ENCODE measurements at places on chromosomes 6 and 20.

GRCh38 chr20:57664476-57664875, 44.2 kb upstream of the ZBP1 start:
- DNase-seq = no peak

DNA sequence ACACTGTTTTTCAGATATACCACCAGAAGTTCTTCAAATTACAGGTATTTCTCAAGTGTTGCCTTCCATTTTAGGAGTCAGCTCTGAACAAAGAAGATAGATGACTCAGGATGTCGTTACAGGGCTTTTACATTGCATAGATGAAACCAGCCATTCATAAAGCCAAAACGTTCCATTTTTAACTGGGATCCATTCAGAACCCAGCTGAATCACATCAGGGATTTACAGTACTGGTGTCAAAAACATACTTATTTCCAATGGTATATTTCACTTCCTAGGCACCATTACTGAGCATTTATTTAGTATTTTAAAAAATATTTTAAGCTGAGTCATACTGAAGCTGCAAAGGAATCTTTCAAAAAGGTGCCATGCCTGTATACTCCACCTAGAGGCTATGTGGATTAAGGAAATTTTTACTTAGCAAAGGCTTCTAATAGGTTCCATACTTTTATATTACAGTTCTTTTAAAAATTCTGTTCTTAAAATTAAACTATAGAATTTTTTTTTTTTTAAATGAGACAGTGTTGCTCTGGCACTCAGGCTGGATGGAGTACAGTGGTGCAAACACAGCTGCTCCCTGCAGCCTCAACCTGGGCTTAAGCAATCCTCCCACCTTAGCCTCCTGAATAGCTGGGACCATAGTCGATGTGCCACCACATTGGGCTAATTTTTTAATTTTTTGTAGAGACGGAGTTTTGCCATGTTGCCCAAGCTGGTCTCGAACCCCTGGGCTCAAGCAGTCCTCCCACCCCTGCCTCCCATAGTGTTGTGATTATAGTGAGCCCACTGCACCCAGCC, 2.6 kb downstream of the ASF1A start:
- DNase-seq = no peak

DNA sequence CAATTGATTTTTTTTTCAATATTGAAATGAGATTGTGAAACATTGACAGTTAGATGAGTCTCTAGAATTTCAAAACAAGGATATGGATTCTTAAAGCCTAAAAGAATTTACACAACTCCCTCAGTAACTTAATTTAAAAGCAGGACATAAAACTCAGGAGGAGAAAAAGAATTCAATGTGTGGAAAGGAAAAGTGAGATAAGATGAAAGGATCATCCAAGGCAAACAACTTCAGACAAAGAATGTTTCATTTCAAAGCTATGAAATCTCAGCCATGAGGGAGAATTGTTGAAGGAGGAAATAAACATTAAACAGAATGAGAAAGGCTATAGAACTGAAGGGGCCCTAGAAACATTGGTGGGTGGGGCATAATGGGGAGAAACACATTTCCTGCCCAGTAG, 191.7 kb upstream of the NOX3 start:
- DNase-seq = no peak

GRCh38 chr6:106206905-106207304, 118.7 kb downstream of the ATG5 start:
- DNase-seq = no peak

- DNase-seq = peak; percentile 91
These were observed 115.3 kb downstream of the LCA5 start for GRCh38 chr6:79421707-79422484.

- no peak for DNase-seq
These were observed 191.7 kb downstream of the FOXC1 start for GRCh38 chr6:1801401-1801800.

DNA sequence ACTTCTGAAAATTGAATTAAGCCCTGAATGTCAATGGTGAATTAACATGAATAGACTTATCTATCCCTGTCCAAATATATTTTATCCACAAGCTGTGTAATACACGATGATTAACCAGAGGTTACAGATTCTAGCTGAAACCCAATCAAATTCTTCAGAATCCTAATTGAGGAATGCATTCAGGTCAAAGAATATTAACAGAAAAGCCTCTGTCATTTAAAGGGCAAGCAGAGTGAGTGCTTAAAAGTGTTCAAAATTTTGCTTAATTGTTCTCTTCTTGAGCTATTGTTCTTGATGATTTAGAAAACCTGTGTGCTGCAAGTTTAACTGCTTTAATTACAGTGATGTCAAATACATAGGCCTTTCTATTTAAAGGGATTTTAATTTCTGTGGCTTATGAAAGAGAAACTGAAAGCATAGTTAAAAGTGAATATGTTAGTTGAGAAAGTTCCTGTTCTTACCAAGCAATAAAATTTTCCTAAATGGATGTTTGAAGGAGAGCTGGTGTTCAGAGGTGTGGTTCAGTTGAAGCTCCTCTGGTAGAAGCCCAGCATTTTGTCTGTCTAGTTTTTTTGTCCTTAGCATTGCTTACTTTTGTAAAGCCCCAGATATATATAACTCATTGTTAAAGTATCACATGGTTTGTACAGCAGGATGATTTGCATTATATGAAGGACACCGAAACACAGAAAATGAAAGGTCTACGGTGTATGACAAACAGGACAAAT, 466.3 kb upstream of the PLCB4 start:
- DNase-seq = no peak

DNA sequence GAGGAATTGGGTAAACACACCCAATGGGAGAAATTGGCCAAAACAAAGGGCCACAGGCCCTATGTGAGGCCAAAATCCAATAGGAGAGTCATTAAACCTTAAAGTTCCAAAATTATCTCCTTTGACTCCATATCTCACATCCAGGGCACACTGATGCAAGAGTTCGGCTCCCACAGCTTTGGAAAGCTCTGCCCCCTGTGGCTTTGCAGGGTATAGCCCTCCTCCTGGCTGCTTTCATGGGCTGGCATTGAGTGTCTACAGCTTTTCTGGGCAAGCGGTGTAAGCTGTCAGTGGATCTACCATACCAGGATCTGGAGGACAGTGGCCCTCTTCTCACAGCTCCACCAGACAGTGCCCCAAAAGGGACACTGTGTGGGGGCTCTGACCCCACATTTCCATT, 160.5 kb downstream of the ADGRG6 start:
- DNase-seq = no peak

DNA sequence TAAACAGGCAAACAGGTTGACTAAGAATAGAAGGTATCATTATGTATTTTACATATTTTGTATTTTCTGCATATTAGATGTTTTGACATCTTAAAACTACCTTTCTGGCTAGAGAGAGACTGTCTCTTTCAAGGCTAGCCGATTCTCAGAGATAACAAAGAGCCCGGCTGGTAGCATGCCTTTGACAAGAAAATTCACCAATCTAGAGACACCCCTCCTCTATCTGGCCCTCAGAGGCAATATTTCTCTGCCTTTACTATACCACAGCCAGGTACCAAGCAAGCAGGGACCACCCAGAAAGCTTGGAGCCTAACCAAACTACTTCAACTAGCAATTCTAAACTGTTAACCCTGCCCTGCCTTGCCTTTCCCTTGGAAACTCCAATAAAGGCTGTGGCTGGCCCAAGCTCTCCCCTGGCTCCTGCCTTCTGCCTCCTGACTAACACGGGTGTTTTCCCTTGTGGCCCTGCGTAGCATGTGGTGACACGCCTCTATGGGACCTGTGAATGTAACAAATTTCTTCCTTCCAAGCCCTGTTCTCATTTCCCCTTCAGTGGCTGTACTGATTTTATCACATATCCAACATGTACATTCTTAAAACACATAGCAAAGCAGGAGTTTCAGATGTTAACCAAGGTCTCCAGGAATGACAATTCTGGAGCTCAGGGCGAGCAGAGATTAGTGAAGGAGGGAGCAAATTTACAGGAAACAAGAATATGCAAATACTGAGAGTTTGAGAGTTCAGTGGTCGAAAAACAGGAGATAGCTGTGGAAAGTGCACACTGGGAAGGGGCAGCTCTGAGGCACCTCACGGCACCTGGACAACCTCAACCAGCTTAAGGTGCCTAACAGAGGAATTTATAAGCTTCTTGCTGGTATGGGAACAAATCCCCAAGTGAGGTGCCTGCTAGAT, 120.8 kb downstream of the BACH2 start:
- no peak for DNase-seq

DNA sequence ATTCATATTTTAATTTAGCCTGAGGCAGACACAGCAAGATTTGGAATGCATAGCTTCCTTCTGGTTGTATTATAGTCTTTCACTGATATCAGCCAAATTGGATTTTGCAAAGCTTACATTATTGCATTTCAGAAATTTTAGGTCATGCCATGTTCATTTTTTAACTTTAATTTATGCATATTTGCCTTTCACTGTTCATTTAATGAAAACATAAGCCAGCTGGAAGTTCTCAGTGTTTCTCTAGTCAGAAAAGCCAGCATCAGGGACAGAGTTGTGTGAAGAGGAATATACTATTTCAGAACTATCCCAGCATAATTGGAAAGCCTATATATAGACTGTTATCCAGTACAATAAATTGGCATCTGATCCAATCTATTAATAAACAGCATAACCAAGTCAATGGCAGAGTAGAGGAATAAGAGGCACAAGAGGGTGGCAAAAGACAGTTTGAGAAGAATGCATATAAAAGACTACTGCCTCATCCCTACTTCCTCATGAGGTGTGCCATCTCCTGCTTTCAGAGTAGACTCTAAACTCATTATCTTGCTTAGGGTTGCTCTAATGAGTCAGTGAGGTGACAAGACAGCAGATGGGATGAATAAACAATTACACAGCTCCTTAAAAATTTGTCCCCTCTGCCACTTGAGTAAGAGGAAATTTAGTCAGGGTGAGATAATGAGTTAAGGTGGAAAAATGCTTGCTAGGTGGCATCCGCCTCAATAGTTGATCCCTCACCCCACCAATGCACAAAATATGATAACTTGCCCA, 159.8 kb upstream of the HCRTR2 start:
- no peak for DNase-seq

- DNase-seq = peak; percentile 69
These were observed 79.1 kb downstream of the ELOVL4 start for GRCh38 chr6:79868098-79868722.

DNA sequence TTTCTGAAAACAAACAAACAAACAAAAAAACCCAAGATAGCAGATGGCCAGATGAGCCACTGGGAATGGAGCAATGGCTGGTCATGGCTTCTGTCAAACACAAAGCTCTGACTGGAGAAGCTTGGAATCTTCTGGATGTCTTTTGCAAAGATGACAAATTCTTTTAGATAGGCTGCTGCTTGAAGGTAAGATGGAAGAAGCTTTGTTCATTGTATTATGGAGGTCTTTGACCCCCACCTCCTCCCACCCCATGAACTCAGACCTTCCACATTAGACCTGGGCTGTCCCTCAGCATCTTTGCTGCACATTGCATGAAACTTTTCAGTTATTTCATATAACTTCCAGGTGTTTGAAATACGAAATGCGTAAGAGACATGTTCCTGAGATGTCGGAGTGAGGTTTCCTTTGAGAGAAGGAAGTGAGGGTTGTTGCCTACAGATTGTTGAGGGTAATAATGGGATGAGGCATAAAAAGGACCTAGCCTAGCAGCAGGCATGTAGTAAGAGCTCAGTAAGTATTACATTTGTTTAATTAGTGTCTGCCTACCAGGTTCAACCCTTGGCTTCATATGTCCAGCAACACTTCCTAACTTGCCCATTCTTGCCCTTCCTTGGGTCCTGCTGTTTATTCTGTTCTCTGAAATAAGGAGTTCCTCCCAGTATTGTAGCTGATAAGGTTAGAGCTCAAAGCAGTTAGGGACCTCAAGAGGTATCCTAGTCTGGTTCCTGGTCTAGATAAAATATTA, 51.4 kb upstream of the IER3 start:
- DNase-seq = no peak

DNA sequence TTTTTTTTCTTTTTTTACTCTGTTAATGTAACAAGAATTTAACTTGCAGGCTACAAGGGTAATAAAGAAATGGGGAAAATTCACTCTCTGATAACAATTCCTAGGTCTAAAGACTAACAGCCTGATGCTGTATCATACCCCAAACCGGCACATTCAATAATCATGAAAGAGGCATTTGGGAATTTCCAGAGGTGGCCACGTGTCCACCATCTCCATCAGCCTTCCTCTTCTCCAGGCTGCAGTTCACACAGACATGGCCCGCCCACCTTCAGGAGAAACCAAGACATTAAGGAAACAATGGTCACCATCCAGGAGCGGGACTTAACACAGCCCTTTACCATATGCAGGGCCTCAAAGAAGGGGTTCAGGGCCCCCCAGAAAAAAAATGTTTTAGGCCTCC, 44.8 kb downstream of the PDE10A start:
- no peak for DNase-seq

- DNase-seq = no peak
These were observed 71.7 kb downstream of the HIVEP1 start for GRCh38 chr6:12083763-12084162.

DNA sequence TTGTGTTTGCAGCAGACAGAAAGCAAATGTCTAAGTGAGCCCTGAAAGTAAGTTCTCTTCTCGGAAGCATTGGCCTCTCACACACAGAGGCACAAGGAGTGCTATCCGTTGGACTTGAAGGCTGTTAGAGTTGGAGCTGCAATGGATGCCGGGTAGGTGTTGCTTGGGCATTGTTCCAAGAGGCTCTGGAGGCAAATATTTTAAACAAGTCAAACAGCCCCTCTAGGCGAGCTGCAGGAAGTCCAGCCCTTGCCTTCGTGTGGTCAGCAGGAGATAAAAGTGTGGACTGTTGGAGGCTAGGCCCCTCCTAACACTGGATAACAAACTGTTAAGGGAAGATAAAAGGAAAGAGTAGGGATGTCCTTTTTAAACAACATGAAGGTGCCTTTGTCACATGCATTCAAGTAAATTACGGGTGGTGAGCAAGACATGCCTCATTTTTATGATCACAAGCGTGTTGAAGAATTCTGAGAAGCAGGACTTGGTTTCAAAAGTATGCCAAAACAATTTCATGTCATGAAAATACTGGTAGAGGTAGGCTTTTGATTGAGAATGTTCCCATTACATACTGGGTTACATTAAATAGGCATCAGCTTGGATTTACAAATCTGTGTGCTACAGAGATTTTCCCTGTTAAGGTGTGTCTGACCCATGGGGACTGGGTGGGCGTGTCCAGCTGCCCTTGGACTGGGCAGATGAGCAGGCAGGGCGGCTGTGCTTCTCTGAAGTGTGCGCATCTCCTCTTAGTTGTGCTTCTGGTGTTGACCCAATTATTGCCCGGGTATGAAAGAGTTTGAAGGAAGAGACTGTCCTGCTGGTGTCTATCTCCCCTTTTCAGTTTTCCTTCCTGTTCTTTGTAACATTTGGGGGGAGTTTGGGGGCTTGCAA, 57.5 kb downstream of the RREB1 start:
- no peak for DNase-seq

All from skin of body (tissue), 3 donors.